Mucosa of descending colon (tissue), 3 donors: ENCODE measurements at places on chromosomes 6 and 20.

DNA sequence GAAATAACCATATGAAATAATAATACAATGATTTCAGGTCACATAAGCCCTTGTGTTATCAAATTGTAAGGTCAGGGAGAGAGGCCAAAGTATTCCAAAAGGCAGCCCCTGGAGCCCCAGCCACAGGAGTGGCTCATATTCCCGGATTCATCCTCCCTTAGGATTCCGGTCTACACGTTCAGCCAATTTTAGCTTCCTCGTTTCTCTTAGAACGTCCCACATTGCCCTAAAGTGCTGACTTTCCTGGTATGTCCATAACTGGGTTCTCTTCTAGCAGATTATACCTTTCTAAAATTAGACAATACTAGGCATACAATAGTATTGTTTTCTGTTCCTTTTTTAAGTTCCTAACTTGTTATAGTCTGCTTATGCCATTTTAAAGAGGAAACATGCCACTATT, 192.7 kb upstream of the NOX3 start:
- DNase-seq = no peak

- no peak for DNase-seq
Measured at GRCh38 chr20:61449057-61449609, 197.1 kb downstream of the CDH4 start.

DNA sequence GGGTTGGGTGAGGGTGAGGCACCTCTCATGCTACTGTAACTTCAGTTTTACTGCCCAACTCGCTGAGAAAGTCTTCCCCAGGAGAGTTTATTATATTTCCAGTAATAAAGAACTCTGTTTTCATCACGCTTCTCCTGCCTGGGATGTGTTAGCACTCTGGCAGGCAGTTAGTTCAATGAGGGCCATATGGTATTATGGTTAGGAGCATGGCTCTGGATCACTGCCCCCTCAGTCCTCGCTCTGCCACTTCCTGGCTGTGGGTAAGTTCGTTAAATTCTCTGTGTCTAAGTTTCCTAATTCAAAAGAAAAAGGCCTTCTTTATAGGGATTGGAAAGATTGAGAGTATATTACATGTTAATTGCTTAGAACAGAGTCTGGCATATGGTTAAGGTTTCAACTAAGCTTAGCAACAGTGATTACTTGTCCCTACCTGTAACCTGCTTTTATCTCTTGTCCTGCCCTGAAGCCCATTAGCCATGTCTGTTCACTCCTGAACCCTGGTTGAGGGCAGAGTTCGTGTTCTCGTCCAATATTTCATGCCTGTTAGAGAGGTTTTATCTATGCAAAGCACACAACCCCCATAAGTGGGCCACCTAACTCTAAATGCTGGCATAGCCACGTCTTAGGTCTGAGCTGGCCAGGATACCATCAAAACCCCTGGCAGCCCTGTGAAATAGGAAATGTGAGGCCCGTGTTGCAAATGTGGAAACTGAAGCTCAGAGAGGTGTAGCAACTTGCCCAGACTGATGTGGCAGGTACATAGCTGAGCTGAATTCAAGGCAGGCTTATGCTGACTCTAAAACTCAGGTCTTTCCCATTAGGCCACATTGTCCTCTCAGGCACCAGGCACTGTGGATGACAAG, 342.5 kb upstream of the JARID2 start:
- DNase-seq = no peak

DNA sequence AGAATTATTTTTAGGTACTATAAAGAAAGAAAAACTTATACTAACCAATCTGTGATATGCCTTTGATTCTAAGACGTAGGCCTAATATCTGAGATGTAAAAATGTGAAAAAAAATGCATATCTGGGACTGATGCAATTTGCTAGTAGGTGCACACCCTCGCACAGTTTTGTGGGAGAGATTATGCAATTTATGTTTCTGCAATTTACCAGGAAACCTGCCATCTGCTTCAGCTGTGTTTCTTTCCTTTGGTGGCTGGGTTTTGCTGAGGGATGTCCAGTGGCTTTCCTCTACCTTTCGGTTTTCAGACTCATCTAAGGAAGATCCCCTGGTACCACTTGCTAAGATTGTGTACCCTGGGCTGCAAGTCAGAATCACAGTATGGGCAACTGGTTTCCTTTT, 186.9 kb downstream of the ZFP64 start:
- DNase-seq = no peak

DNA sequence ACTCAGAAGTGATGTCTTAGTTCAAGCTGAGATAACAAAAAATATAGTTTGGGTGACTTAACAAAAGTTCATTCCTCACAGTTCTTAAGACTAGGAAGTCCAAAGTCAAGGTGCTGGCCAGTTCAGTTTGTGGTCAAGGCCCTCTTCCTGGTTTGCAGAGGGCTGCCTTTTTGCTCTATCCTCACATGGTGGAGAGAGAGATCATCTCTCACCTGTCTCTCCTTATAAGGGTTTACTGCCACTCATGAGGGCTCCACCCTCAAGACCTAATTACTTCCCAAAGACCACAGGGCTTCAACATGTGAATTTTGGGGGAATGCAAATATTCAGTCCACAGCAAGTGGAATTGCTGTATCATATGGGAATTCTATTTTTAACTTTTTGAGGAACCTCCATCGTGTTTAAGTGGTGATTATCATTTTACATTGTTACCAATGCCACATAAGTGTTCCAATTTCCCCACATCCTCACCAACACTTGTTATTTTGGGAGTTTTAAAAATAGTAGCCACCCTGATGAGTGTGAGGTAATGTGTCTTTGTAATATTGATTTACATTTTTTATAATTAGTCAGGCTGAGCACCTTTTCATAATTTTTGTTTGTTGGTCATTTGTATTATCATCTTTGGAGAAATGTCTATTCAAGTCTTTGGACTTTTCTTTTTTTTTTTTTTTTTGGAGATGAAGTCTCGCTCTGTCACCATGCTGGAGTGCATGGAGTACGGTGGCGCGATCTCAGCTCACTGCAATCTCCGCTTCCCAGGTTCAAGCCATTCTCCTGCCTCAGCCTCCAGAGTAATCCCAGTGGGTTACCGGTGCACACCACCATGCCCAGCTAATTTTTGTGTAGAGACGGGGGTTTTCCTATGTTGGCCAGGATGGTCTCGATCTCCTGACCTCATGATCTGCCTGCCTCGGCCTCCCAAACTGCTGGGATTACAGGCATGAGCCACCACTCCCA, 112.2 kb downstream of the SESN1 start:
- no peak for DNase-seq

- no peak for DNase-seq
Measured at GRCh38 chr6:54102238-54102637, 9.0 kb upstream of the MLIP start.

DNA sequence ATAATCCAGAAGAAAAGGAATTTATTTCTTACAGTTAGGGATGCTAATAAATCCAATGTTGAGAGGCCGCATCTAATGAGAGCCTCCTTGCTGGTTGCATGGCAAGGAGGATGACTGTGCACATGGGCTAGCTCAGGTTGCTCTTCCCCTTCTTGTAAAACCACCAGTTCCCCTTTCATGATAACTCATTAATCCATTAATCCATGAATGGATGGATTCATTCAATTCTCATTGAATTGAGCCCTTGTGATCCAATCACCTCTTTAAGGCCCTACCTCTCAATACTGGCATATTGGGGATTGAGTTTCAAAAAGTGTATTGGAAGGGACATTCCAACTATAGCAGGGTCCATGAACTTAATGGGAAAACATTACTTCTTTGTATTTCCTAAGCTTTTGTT, 149.5 kb downstream of the BMP2 start:
- DNase-seq = no peak

GRCh38 chr6:135540207-135540840, 42.8 kb upstream of the AHI1 start:
- DNase-seq = no peak

- no peak for DNase-seq
Measured at GRCh38 chr6:2804516-2804915, 37.1 kb downstream of the SERPINB1 start.

DNA sequence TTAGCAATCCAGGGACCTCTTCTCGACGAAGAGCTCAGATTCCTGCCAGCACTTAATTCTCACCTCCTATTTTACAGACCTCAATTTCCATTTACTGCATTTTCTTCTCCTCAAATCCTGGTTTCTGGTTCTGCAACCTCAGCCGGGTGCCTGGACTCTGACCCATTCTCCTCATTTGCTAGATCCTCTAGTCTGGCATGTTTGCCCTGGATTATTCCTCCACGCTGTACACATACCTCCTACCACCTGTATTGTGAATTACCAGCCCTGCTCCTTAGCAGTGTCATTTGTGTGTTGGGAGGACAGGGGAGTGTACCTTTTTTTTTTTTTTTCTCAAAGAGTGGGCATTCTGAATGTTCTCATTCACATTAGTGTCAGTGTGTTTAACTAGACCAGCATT, 204.4 kb downstream of the ZMYND8 start:
- DNase-seq = no peak

DNA sequence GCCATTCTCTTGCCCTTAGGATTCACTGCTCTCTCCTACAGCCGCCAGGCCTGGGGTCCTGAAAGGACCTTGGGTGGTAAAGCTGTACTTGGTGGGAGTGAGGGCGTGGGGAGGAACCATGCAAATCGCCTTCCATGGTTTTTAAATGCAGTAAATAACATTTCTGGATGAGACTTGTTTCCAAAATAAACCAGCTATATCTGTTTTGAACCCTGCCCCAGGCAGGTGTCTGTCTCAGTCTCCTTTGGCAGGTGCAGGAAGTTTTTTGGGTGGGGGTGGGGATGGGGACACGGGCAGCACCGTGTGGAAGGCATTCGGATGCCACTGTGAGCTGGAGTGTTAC, 14.3 kb downstream of the ITPA start:
- no peak for DNase-seq

- no peak for DNase-seq
Measured at GRCh38 chr6:76003686-76004085, 68.8 kb downstream of the IMPG1 start.

GRCh38 chr6:118377711-118378414, 170.2 kb upstream of the PLN start:
- no peak for DNase-seq

- peak; percentile 27 for DNase-seq
Measured at GRCh38 chr6:170233286-170234205, 57.3 kb downstream of the DLL1 start.

DNA sequence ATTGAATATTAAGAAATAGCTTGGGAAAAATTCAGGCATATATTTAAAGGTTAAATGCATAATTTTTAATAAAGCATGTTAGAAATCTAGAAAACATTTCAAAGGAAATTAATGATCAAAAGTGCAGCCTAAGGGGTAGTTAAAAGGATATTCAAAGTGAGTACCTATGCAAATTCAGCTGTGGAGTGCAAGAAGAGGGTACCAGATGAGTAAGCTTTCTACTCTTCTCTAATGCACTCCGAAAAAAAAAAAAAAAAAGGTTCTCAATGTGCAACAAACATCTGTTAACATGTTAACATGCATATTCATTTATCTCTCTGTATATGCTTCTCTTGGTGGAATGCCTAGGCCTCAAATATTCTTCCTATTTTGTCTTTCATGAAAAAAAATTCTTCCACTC, 32.0 kb upstream of the KATNA1 start:
- no peak for DNase-seq

DNA sequence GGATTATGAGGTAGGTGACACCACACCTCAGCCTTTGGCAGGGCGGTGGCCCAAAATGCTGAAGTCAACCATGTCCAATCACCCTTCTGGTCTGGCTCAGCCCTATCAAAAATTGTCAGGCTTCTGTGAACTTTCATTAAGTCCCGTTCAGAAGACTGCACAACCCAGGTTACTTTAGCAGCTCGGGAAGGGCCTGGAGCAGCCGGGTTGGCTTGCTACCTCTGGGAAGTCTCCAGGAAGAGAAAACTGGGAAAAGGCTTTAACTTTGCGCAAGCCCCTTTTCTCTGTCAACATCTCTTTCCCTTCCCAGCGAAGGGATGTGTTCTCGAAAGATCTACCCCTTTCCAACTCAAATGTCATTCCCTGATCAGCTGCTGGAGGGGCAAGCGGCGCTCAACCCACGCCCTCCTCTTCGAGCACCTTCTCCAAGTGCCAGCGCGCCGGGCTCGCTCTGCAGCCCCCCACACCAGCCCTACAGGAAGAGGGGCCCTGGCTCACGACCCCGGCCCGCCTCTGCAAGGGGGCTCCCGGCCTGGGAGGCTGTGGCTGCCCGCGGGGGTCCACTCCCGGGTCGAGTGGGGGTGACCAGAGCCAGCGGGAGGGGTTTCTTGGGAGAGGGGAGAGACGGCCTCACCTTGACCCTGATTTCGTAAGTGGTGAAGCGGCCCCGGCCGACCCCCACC, 573 bp downstream of the SNX3 start:
- DNase-seq = peak; percentile 54

DNA sequence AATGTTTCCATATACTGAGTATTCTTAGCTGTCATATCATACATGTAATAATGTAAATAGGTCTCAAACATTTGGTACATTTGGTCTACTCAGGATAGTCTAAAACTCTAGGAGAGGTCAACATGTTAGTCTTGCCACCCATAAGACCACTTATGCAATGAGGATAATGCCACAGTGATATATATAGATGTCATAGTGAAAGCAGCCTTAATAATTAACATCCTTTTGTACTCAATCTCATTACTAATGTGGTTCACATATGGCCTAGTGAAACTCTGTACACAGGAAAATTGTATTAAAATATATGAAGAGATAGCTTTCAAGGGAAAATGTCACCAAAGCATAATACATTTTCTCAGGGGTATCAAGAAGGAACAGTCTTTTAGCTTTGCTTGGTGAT, 577.9 kb downstream of the TFAP2B start:
- no peak for DNase-seq

DNA sequence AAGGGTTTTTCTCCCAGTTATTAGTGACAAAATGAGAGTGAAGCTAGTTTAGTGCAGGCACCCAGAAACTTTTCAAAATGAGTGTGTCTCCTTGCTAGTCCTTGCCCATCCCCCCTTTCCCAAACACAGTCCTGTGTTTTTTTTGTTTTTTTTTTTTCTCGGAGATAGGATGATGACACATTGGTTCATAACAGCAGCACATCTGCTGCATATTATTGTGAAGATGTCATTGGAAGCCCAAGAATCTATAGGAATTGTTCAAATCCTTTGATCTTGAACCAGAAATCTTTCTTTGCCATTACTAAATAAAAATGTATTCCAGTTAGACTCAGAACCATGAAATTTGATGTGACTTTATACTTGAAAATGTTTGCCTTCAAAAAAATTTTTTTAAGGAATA, 162.4 kb downstream of the FRK start:
- no peak for DNase-seq

- DNase-seq = peak; percentile 83
Measured at GRCh38 chr6:158571826-158572652, 12.1 kb downstream of the TMEM181 start.

GRCh38 chr6:12637960-12638641, 78.5 kb upstream of the PHACTR1 start:
- DNase-seq = no peak

GRCh38 chr6:154138793-154139192, 99.8 kb downstream of the OPRM1 start:
- no peak for DNase-seq
